ENCODE measurements at places on chromosomes 16 and 17. TPM values are rescaled to one million over a fixed set of nuclear protein-coding genes. Genes with fewer than 3 reads are reported as not detected.

DNA sequence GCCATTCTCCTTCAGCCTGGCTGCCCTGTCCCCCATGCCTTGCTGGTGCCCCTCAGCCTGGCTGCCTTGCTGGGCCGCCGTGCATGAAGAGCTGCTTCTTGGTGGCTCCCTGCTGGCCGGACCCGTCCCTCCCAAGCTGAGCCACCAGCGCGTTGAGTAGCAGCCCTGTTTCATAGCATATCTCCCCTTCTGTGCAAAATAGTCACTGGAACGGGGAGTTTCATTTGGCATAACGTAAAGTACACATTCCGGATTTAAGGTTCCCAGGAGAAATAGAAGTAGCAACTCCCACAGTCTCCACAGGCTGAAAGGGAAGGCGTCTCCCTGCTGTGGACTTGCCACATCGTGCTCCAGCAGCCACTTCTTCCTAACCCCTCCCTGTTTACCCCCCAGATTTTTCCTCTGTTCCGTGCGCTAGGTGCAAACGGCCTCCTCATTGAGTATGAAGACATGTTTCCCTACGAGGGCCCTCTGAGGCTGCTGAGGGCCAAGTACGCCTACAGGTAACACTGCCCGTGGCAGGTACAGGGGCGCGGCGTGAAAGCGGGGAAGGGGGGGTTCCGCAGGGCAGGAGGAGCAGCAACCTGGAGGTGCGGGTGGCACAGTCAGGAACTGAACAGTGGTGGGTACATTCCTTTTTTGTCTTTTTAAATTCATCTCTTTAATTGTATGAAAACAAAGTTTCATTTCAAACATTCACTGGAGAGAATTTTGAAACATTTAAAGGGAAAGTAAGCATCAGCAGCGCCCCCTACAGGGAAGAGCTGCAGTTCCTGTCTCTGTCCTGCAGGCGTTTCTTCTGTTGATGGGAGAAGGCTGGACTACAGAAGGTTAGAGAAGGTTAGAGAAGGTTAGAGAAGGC, 5.8 kb upstream of the OGFOD3 start:
- H3K4me1 ChIP-seq = peaks cover 33% of the 10 kb centered on the region
- H3K27ac ChIP-seq = peak overlapping the region; percentile 5
- no peak overlapping the region for H3K4me3 ChIP-seq

The KCNH6 gene
- total RNA-seq = not detected

GRCh38 chr16:23334950-23335349, 32.8 kb downstream of the SCNN1B start:
- H3K27me3 ChIP-seq = peaks cover 2% of the 10 kb centered on the region
- no peak for DNase-seq
- no peaks in the 10 kb centered on the region for H3K4me1 ChIP-seq
- no peak overlapping the region for H3K4me3 ChIP-seq

The DNAAF8 gene
- total RNA-seq = 0.39 TPM

The ADORA2B gene
- 2.9 TPM for total RNA-seq

GRCh38 chr16:12543700-12544476, 259.8 kb downstream of the CPPED1 start:
- no peak for DNase-seq
- H3K4me3 ChIP-seq = no peak overlapping the region
- H3K27ac ChIP-seq = no peak overlapping the region
- H3K36me3 ChIP-seq = no peaks in the 10 kb centered on the region

The TPSD1 gene
- total RNA-seq = not detected

The SMYD4 gene
- 41.7 TPM for total RNA-seq

GRCh38 chr16:17304491-17305119, 166.2 kb downstream of the XYLT1 start:
- peaks cover 32% of the 10 kb centered on the region for H3K36me3 ChIP-seq
- no peaks in the 10 kb centered on the region for H3K27me3 ChIP-seq
- no peak overlapping the region for H3K4me3 ChIP-seq
- DNase-seq = no peak
- peak overlapping the region; percentile 61 for H3K27ac ChIP-seq

DNA sequence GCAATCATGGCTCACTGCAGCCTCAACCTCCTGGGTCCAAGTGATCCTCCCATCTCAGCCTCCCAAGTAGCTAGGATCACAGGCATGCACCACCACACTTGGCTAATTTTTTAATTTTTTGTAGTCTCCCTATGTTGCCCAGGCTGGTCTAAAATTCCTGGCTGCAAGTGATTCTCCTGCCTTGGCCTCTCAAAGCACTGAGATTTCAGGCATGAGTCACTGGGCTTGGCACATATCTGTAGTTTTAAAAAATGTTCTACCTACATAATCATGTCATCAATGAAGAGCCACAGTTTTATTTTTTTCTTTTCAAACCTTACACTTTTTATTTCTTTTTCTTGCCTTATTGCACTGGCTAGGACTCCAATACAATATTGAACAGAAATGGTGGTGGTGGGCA, 33.1 kb upstream of the COL1A1 start:
- DNase-seq = no peak
- H3K4me3 ChIP-seq = no peak overlapping the region

Data from activated CD8-positive, alpha-beta T cell treated with anti-CD3 and anti-CD28 coated beads, Interleukin-2, amount 10 ng/mL, durations not matched to agents 7 days and 5 days (primary cell).